ENCODE measurements at places on chromosomes 11 and 22.

- no peak for DNase-seq
Observed at GRCh38 chr11:120739780-120740179, 228.2 kb downstream of the GRIK4 start.

- DNase-seq, result no peak
Observed at GRCh38 chr11:2867722-2868505, 17.7 kb downstream of the CDKN1C start.

- no peak for DNase-seq
Observed at GRCh38 chr22:17592201-17592600, 28.9 kb downstream of the SLC25A18 start.

DNA sequence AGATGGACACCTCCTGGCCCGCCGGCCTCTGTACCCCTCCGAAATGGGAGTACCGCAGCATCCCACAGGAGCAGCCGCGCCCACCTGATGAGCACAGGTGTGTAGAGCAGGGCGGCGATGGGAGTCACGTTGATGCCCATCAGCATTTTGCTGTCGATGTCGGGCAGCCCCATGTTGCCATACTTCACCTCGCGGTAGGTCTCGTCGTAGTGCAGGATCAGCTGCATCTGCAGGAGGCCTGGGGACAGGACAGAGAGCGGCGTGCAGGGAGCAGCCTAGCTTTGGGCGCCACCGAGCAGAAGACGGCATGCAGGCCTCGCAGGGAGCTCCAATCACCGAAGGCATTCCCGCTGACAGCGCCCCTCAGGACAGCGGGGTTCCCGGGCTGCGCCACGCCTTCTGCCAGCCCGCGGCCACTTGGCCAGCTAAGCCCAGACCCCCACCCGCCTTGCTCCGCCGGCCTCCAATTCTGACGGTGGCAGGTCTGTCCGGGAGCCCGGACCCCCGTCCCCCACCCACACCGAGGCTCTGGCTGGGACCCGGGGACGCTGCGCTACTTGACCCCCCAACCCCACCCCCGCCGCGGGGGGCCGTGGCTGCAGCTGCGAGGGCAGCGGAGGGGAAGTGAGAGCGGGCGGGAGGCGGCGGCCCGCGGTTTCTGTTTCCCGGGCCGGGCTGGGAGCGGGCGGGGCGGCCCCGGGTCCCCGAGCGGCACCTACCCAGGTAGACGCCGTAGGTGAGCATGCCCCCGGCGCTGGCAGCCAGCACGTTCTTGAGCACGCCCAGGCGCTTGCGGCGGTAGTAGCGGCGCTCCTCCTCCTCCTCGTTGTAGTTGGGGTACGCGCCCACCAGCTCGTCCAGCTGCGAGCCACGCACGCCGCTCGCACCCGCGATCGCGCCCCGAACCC lies 705 bp downstream of the UNC93B1 start:
- DNase-seq, result no peak

GRCh38 chr11:85945788-85946187 lies 90.6 kb downstream of the CCDC83 start:
- DNase-seq, result no peak

DNA sequence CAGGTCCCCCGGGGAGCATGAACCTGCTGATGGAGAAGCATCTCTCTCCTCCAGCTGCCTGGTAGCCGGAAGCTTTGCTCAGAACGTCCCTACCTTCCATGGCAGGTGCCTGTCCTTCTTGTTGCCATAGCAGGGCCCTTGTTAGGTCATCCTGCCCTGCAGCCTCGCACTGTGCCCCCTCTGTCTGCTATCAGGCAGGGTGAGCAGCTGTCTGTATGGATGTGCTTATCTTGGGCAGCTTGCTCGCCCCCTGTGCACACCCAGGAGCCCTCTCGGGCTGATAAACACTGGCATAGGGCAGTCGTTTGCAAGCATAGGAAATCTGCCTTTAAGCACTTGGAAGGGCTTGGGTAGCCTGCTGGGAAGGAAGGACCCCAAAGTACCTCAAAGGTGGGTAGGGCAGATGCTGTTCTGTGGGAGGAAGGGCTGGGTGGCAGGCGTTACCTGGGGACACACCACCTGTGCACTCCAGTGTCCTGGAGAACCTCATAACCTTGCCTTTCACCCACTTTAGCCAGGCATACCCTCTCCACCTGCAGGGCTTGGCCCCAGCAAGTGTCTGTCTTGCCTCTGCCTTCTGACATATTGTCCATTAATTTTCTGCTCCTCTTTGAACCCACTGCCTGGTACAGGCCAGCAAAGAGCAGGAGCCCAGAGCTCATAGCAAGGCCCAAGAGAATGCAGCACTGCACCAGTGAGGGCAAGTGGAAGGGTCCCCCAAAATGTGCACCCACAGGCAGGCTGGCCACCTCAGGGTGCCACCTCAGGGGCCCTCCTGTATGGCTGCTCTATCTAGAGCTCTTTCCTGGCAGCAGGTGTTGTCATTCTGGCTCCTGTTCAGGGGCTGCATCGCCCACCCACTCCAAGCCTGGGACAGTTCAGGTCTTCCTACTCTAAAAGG lies 8.0 kb upstream of the COMT start:
- no peak for DNase-seq

GRCh38 chr22:27100789-27101188 lies 443.4 kb downstream of the MIAT start:
- DNase-seq, result no peak

- no peak for DNase-seq
Observed at GRCh38 chr11:60367009-60367408, 11.3 kb upstream of the MS4A7 start.

- no peak for DNase-seq
Observed at GRCh38 chr11:105070306-105070705, 25.2 kb upstream of the CARD16 start.

GRCh38 chr11:119081682-119082260 lies 2.9 kb upstream of the HMBS start:
- no peak for DNase-seq

DNA sequence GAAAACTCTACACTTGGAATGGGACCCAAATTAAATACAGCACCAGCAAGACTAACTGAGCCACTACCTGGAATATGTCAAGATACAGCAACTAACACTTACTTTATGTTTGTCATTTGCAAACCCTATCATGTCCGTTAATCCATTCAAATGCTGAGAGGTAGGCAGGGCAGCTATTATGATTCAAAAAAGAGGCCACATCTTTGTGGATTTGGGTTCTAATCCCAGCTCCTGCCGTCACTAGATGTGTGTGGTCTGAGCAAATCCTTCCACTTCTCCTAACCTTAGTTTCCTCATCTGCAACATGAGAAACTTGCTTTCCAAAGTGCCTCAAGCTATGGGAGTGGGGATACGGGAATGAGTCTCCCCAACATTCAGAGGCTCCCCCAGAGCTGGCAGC lies 24.2 kb downstream of the FLI1 start:
- DNase-seq, result no peak

- no peak for DNase-seq
Observed at GRCh38 chr11:46655631-46656030, 38.3 kb downstream of the ATG13 start.

GRCh38 chr22:19811811-19812771 lies 42.6 kb downstream of the GNB1L start:
- no peak for DNase-seq

DNA sequence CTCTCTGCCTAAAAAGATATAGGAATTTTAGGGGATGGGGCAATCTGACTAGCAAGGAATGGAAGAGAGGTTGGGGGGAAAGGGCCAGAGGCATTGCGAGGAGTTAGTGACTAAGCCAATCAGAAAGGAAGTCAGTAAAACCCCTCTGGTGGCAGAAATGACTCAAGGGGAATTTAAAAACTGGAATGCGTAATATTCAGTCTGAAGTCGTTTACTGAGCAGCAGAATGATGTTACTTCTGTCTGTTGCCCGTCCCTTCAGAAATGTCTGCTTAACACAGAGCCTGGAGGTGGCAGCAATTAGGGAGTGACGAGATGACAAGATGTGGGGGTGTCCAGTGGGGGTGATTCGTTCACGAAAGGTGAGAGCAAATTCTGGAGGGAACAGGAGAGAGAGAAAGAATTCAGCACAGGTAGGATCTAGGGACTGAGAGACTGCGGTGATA lies 107.7 kb upstream of the CLMP start:
- no peak for DNase-seq

GRCh38 chr11:47886096-47886495 lies 37.9 kb upstream of the NUP160 start:
- no peak for DNase-seq

- DNase-seq, result no peak
Observed at GRCh38 chr11:30595934-30596333, 9.8 kb upstream of the MPPED2 start.

DNA sequence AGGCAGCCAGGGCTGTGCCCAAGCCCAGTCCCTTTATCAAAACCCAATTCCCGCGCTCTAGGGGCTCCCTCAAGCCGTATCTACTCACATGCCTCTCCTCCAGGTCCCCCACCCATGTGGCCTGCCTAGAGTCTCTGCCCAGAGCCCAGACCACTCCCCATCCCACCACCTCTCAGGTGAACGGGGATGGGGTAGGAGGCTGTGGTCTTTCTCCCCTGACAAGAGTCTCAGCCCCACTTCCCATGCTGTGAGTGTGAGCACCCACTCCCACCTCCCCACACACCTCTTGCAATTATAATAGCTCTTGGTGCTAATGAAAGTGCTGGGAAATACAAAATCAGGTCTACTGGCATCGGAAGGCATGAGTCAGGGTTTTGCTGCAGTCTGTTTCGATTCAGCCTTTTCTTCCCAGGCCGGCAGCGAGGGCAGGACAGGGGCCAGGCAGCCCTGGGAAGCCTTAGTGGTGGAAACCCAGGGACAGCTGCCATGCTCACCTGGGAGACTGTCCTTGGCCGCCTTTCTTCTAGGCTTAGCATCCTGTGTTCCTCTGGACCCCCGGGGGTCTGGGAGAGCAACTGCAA lies 16.7 kb upstream of the TMPRSS4 start:
- DNase-seq, result no peak

DNA sequence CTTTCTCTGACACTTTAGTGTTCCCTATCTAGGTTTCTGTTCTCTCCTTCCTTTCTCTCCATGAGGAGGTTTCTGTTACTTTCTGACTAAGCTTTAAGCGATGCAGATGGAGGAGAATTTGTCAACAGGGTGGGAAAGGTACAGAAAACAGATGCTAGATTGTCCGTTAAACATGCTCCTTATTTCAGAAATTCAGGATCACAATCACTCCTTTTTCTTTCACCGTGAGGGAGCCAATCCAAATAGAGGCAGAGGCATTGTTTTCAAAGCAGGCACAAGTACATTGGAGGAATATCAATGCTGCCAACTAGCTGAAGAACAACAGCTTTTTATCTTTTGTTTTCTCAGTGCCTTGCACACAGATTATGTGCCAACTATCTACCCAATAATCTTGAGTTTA lies 215.7 kb upstream of the FOLH1 start:
- DNase-seq, result no peak

- DNase-seq, result no peak
Observed at GRCh38 chr11:89667001-89667400, 43.1 kb upstream of the TRIM77 start.

DNA sequence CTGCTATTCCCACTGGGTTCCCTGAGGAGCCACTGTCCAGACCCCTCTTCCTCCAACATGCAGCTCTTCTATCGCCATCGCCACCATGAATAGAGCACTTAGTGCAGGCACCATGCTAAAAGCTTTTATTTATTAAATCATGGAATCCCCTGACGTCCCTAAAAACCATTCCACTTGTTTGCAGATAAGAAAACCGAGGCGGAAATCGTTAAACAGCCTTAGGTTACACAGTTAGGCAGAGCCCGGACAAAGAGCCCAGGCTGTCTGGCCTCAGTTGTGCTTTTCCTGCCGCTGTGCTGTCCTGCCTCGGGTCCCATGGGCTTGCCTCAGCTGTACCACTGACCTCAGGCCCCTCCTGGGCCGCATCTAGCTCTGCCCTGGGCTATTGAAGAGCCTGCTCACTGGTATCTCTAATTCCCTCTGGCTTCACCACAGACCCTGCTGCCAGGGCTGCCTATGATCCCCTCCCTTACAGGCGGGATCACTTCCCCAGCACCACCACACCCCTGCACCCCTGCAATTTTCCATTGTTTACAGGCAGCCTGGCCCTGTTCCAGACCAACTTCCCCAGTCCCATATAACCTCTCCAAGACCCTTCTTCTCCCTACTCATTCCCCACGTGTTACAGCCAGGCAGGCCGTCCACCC lies 13.0 kb upstream of the TUB start:
- no peak for DNase-seq

GRCh38 chr22:24440270-24440717 lies 12.9 kb downstream of the ADORA2A start:
- peak; percentile 13 for DNase-seq

DNA sequence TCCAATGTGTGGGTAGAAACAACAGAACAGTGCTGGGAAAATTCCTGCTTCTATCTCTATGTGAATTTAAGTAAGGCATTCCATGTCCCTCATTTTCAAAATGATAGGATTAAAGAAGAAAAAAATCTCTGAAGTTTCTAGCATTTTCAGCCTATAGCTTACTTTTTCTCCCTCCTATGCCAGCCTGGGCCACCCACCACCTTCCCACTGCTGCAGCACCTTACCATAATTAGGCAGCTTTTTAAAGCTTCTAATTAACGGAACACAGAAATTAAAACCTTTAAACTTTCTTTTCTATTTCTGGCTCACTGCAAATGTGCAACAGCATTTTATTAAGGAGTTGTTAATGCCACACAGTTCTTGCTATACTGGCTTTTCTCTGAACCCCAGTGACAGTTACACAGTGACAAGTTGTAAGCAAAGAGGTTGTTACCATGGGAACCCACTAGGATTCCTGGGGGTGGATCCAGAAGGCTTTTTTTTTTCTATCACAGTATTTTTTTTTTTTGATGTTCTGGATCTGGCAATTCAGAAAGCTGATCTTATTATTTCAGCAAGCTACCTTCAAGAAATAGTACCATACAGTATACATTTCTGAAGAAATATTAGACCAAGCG lies 20.2 kb downstream of the CELF1 start:
- DNase-seq, result no peak

- no peak for DNase-seq
Observed at GRCh38 chr22:49712195-49712791, 115.4 kb downstream of the BRD1 start.

DNA sequence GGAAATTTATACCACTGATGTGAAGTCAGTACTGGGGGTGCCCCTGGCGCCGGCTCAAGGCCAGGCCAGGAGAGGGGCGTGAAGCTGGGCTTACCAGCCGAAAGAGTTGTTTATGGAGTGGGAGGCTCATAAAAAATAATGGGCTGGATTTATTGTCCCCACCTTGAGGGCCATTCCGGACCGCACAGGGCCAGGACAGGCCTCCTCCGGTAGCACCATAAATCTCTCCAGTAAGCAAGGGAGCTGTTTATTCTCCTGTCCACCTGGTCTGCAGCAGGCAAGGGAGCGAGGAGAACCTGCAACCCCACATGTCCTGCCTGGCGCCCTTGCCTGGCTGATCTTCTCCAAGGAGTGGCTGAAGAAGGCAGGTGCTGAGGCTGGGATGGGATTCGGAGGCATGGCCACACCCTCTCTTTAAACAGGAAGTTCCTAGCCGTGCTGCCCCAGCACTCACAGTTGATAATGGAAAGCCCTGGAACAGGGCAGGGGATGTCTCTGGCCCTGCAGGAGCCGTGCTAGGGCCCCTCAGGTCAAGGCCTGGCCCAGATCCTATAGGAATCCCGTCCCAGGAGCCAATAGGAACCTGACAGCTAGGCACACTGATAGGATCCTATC lies 65.1 kb downstream of the SCUBE1 start:
- DNase-seq, result no peak

- DNase-seq, result peak; percentile 45
Observed at GRCh38 chr22:42432020-42432596, at the start of gene NFAM1. Gene NFAM1 (minus strand): TSS chr22:42432403. CDS start chr22:42432357, 46 bp downstream.
